ENCODE measurements at places on chromosomes 2 and 18.

- DNase-seq = no peak
- H3K4me3 ChIP-seq = no peak overlapping the region
- H3K36me3 ChIP-seq = no peaks in the 10 kb centered on the region
- no peak overlapping the region for H3K27ac ChIP-seq
Observed at GRCh38 chr18:76667603-76668002, 154.8 kb upstream of the ZNF236 start.

GRCh38 chr2:30765876-30766470, 41.3 kb downstream of the CAPN13 start:
- H3K36me3 ChIP-seq = no peaks in the 10 kb centered on the region
- no peak for DNase-seq
- H3K4me3 ChIP-seq = no peak overlapping the region

GRCh38 chr2:206641226-206641625, 1.1 kb upstream of the FAM237A start:
- H3K36me3 ChIP-seq = no peaks in the 10 kb centered on the region
- H3K4me3 ChIP-seq = no peak overlapping the region
- H3K27ac ChIP-seq = no peak overlapping the region
- no peak for DNase-seq

DNA sequence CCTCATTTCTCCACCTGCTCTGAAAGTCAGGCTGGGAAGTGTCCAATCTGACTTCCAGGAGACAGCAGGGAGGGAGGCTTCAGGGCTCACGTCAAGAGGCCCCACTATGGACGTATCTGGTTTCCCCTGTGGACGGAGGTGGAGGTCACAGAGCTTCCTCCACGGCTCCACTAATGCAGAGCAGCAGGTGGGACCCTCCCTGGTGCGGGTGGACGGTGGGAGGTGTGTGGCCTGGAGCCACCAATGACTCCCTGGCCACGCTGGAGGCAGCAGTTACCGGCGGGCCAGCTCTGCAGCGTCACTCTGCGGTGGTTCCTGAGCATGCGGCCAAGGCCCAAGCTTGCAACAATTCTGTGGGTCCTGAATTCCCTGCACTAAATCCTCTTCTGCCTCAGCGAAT, 9.0 kb downstream of the CRACDL start:
- H3K27ac ChIP-seq = no peak overlapping the region
- peaks cover 11% of the 10 kb centered on the region for H3K27me3 ChIP-seq
- H3K4me3 ChIP-seq = no peak overlapping the region
- no peaks in the 10 kb centered on the region for H3K4me1 ChIP-seq

GRCh38 chr18:29594493-29594892, 1417.6 kb upstream of the CDH2 start:
- H3K36me3 ChIP-seq = no peaks in the 10 kb centered on the region
- no peak overlapping the region for H3K4me3 ChIP-seq
- DNase-seq = no peak
- H3K27ac ChIP-seq = no peak overlapping the region
- no peaks in the 10 kb centered on the region for H3K4me1 ChIP-seq
- H3K27me3 ChIP-seq = no peaks in the 10 kb centered on the region

DNA sequence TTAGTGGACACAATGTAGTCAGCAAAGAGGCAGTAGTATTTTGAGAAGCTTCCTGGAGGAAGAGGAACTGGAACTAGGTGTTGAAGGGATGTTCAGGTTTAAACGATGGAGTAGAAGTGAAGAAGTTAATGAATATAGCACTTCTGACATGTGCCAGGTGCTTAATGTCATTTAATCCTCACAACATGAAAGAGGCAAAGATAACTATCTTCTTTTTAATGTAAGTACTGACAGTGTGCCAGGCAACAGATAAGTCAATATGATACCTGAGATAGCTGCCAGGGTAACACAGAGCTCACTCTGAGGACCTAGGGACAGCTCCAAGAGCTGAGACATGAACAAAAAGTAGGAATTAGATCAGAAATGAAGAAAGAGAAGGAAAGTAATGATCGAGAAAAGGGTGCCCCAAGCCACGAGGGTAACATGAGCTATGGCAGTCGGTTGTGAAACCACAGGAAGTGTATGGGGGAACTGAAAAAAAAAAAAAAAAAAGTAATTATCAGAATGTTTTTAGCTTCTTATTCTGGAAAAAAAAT, 140.7 kb downstream of the RNF144A start:
- H3K36me3 ChIP-seq = peaks cover 16% of the 10 kb centered on the region
- no peak for DNase-seq
- H3K4me3 ChIP-seq = peak overlapping the region; percentile 67
- peak overlapping the region; percentile 73 for H3K27ac ChIP-seq
- H3K4me1 ChIP-seq = peaks cover 24% of the 10 kb centered on the region

- H3K4me3 ChIP-seq = no peak overlapping the region
- H3K4me1 ChIP-seq = peaks cover 5% of the 10 kb centered on the region
- H3K27ac ChIP-seq = no peak overlapping the region
- no peaks in the 10 kb centered on the region for H3K36me3 ChIP-seq
- H3K27me3 ChIP-seq = peaks cover 2% of the 10 kb centered on the region
- no peak for DNase-seq
Observed at GRCh38 chr18:54020966-54021365, 203.5 kb downstream of the MBD2 start.

GRCh38 chr18:75208155-75208835, 644 bp downstream of the PTGR3 start:
- DNase-seq = peak; percentile 42
- H3K4me1 ChIP-seq = peaks cover 40% of the 10 kb centered on the region
- peak overlapping the region; percentile 95 for H3K4me3 ChIP-seq
- peaks cover 28% of the 10 kb centered on the region for H3K27me3 ChIP-seq

DNA sequence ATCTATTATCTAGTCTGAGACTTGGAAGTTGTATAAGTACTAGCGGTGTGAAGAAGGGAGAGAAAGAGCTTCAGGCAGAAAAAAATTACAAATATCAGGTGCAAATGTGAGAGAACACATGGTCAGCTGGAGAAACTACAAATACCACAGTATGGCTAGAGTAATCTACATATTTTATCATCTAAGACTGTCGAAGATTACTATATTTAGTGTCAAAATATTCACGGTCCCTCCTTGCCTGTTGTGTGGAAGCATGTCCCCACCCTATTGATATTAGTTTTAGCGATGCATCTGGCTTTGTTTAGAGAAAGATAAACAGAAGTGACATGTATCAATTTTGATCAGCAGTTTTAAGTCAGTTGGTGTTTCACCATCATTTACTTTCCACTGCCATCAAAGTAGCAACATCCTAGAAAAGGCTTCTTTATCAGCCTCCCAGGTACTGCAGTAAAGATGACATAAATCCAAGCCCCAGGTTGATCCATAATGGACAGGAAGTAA, 90.5 kb upstream of the ITGA4 start:
- no peak overlapping the region for H3K4me3 ChIP-seq
- H3K4me1 ChIP-seq = peaks cover 14% of the 10 kb centered on the region
- H3K36me3 ChIP-seq = peaks cover 32% of the 10 kb centered on the region
- DNase-seq = no peak
- no peak overlapping the region for H3K27ac ChIP-seq

DNA sequence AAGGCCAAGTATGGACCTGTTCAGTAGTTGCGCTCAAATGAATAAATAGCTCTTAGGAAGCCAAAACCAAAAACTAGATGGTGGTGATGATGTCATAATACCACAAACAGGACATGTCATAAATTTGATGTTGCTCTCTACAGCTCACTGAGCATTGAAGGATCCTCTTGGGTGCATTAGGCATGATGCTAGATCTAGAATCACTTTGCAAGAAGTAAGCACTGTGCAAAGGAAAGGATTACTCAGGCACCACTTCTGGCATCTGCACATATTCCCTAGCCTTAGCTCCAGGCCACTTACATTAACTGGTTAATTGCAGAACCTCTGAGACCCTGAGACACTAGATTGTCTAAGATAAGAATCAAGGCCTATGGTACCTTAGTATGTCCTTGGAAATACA, 58.0 kb downstream of the LRRTM1 start:
- DNase-seq = no peak
- no peaks in the 10 kb centered on the region for H3K36me3 ChIP-seq
- no peaks in the 10 kb centered on the region for H3K27me3 ChIP-seq
- no peaks in the 10 kb centered on the region for H3K4me1 ChIP-seq
- H3K4me3 ChIP-seq = no peak overlapping the region

DNA sequence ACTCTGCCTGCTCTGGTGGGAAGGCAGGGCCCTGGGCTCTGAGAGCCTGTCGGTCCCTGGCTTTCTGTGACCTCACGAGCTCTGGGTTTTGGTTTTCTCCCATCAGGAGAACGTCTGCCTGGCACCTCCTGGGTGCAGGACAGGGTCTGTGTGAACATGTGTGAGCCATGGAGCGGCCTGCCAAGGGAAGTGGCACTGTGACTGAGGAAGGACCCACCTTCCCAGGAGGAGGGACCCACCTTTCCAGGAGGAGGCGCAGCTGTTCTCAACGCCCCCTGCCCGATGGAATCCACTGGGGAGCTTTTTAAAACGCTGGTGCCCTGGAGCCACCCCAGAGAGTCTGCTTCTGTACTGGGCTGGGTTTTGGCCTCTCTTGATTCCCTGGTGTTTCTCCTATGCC, 168.7 kb downstream of the GLI2 start:
- H3K27ac ChIP-seq = no peak overlapping the region
- no peaks in the 10 kb centered on the region for H3K36me3 ChIP-seq
- DNase-seq = no peak
- no peaks in the 10 kb centered on the region for H3K27me3 ChIP-seq
- H3K4me1 ChIP-seq = no peaks in the 10 kb centered on the region
- H3K4me3 ChIP-seq = no peak overlapping the region

DNA sequence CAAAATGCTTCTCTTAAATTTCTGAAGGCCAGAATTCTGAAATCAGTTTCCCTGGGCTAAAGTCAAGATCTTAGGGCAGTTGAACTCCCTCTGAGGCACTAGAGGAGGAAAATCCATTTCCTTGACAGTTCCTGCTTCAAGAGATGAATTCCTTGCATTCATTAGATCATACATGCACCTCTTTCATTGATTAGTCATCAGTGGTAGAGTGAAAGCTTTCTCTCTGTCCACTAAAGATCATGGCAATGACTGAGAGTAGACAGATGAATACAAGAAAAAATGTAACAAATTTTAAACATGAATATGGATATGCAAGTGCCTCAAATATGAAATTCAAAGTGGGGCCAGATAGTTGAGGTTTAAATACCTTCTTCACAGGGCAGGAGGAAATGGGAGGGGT, 693.4 kb upstream of the TMEFF2 start:
- H3K4me1 ChIP-seq = no peaks in the 10 kb centered on the region
- no peak overlapping the region for H3K4me3 ChIP-seq
- no peak for DNase-seq
- H3K27me3 ChIP-seq = no peaks in the 10 kb centered on the region

DNA sequence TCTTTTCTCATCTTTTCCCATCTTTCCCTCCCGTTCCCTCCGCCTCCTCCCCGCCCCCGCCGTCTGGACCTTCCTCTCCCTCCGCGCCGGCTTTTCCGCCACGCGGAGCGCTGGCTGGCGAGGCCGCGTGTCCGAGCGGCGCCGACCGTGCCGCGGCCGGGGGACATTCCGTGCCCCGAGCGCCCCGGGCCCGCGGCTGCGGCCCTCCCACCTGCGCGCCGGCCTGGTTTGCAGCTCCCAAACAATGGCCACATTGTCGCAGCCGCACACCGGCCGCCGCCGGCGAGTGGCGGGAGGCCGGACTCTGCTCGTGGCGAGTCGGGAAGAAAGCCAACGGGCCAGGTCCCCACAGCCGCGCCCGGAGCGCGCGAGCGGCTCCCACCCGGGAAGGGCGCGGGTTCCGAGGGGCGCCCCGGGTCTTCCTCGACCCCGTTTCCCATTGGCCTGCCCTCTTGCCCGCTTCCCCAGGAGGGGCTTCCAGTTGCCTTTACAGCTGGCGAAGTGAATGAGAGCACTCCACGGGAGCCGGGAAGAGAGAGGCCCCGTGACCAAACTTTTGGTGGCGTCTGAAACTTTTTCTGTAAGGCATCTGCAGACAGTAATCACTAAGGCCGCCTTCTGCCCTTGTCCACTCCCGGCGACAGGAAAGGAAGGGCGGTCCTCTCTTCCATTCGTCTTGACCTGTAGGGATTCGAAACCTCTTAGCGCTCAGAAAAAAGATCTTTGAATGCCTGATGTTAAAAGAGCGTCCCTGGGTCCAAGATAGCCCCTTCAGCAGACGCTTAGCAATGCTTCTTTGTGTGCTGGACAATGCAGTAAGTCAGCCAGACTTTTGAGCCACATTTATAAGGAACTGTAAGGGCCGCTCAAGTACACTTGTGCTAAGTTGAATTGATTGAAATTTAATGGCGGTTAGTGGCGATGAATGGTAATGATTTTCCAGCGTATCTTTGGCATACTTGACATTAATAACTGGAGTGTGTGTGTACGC, 6.2 kb downstream of the GLI2 start:
- no peak overlapping the region for H3K4me3 ChIP-seq
- H3K27ac ChIP-seq = no peak overlapping the region
- no peaks in the 10 kb centered on the region for H3K36me3 ChIP-seq
- no peaks in the 10 kb centered on the region for H3K4me1 ChIP-seq

DNA sequence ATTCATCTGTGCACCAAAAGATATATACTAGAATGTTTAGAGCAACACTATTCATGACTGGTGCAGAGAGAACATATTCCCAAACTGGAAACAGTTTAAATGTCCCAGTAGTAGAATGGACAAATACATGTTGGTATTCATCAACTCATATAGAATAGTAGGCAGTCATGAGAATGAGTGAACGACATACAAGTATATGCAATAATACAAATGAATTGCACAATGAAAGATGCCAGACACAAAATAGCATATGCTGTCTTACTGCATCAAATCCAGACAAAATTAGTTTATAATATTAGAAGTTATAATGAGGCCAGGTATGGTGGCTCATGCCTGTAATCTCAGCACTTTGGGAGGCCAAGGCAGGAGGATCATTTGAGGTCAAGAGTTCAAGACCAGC, 8.3 kb upstream of the PRKAG3 start:
- H3K27ac ChIP-seq = no peak overlapping the region
- no peaks in the 10 kb centered on the region for H3K4me1 ChIP-seq
- no peaks in the 10 kb centered on the region for H3K36me3 ChIP-seq
- peaks cover 37% of the 10 kb centered on the region for H3K27me3 ChIP-seq

DNA sequence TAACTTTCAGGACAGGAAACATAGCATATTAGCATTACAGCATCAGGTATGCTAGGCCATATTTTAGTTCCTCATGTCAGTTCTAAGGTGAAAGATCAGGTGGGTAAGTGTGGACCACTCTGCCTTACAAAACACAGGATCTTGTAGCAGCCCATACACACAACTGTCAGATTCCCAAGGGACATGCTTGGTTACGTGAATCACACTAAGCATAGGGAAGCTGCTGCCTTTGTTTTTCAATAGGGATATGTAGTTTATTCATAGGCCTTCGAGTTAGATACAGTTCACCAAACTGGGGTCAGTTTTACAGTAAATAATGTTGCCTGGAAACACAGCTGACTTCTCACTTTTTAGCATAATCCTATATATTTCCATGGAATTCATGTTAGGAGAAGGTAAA, 116.1 kb upstream of the OTX1 start:
- no peak overlapping the region for H3K4me3 ChIP-seq
- H3K27ac ChIP-seq = no peak overlapping the region
- H3K4me1 ChIP-seq = no peaks in the 10 kb centered on the region

DNA sequence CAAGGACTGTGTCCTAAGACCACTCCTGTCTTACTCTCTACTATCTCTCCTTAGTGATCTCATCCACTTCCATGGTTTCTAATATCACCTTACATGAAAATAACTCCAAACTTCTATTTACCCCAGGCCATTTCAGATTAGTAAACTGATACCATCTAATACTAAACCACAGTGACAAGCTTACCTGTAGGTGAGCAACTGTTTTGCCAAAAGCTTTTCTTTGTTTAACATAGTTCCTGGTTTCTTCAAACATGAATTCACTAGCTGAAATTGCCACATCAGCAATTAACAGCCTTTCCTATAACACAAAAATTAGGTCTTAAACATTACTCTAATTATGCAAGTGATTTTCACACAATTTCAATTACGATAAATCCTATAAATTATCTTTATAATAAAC, 22.1 kb downstream of the ACADL start:
- no peak for DNase-seq
- H3K27me3 ChIP-seq = peaks cover 22% of the 10 kb centered on the region
- H3K4me1 ChIP-seq = peaks cover 3% of the 10 kb centered on the region

Measured in T-helper 2 cell treated with Interferon-gamma antibody and Interleukin-4, amounts not matched to agents 5 μg/mL and 100 μg/mL, for 36 hours (primary cell).